ENCODE measurements at places on chromosomes 7 and 10. TPM values are rescaled to one million over a fixed set of nuclear protein-coding genes. Genes with fewer than 3 reads are reported as not detected.

- no peak for DNase-seq
Measured at GRCh38 chr7:108396080-108396479, 60.2 kb downstream of the NRCAM start.

DNA sequence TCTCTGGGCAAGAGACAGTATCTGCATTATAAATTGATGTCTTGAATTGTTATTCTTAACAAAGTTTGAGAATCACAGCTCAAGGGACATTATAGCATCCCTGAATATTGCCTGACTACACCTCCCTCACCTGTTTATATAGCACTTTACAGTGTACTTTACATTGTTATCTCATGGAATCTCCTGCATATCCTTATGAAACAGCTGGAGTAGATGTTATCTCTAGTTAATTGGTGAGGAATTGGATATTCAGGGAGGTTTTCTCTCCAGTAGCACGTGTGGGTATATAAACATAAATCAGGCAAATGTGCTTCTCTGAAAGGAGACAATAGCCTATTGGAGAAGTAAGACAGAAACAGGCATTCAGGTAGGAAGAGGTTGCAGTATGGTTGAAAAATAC lies 117.2 kb downstream of the SRI start:
- no peak for DNase-seq

- DNase-seq = peak; percentile 96
Measured at GRCh38 chr10:69179743-69180524, at the start of gene SUPV3L1. Gene SUPV3L1 (plus strand): TSS chr10:69180234. CDS start chr10:69180292, 58 bp downstream.

DNA sequence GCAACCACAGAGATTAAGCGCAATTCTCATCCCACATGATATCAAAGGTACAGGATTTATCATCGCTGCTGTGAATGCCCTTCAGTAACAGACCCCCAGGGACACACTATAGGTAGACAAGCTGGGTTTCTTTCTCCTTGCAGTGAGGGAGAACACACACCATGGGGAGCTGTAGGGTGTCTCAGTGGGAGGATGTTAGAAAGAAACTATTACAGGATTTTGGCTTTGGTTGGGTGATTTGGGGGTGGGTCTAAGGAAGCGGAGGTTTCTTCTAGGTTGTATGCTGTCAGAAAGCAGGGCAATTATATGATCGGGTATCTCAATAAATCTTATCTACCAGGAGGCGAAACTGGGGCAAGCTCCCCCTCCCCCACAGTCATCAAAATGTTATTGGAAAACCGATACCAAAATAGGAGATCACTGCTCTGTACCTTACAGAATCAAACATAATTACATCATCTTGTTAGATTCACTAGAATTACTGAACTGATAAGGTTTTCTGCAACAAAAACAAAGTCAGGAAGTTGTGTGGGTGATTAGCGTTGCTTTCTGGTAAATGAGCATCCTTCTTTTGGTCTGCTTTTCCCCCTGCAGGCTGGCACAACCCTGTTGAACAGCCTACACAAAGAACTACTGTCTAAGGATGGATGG lies 209.7 kb downstream of the TEX36 start:
- no peak for DNase-seq

DNA sequence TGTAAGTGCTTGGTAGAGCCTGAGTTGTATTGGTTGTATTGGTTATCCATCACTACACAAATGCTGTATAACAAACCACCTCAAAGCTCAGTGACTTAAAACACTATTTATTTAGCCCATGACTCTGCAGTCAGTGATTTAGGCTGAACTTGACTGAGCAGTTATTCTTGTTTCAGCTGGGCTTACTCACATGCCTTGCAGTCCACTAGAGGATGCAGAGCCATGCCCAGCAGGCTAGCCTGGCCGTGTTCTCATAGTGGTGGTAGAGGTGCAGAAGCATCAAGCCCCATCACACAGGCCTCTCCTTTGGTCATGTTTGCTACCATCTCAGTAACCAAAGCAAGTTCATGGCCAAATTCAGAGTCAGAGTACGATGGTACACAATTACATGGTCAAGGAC lies 43.9 kb downstream of the LUC7L2 start:
- no peak for DNase-seq

GRCh38 chr10:72893136-72893798 lies at the start of gene OIT3:
Gene OIT3 (plus strand): TSS chr10:72893739. CDS start chr10:72893799, 60 bp downstream.
- no peak for DNase-seq

DNA sequence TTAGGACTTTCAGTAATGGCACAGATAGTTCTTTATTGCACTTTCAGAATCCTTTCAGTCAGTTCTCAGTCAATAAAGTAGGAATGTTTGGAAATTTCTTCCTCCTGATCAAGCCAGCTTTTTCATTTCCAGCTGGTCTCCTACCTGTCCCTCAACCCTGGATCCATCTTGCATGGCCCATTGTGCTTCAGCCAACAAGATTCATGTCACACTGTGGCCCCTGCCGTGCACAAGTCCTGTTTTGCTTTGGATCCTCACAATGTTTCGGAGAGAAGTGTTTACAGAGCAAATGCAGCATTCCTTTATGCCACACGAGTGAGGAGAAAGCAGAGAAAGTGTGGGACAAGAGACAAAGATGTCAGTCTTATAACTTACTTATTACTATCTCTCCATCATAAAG lies 1694.7 kb upstream of the LRRTM3 start:
- no peak for DNase-seq

- no peak for DNase-seq
Measured at GRCh38 chr7:21616796-21617436, 74.1 kb downstream of the DNAH11 start.

DNA sequence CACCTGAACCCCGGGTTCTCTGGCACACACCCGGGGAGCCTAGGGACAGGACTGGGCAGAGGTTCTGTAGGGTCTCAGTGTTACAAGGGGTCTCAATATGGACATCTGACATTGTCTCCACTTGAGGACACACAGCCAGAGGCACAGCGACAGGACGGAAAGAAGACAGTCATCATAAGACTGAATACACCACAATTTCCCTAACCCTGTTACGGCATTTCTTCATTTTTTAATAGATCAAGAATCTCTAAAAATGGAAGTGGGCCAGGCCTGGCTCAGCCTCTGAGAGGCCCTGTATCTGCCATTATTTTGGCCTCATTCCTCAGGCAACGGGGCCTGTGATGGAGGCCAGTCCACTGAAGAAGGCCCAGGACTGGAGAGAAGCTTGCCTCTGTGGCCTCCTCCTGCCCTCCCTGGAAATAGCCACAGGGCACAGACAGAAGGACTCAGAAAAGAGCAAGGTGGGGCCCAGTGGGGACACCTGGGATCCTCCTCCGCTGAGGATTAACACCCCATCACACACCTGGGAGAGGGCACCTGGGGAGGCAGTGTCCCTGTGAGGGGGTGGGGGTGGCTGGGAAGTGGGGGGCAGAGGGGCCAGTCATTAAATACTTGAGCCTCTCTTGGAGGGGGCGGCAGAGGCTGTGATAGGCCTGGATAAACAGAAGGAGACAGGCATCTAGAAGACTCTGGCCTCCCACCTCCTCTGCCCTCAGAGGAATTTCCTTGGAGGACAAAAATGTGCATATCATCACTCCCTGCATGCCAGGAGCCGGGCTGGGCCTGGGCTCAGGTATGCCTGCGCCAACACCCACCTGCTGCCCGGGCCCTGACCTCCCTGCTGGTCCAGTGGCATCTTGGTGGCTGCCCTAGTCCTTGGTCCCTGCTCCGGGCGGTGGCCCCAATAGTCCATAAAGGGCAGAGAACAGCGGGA lies 8.0 kb downstream of the SPOCK2 start:
- DNase-seq = no peak

- DNase-seq = no peak
Measured at GRCh38 chr7:99780588-99780987, 3.4 kb downstream of the CYP3A4 start.

DNA sequence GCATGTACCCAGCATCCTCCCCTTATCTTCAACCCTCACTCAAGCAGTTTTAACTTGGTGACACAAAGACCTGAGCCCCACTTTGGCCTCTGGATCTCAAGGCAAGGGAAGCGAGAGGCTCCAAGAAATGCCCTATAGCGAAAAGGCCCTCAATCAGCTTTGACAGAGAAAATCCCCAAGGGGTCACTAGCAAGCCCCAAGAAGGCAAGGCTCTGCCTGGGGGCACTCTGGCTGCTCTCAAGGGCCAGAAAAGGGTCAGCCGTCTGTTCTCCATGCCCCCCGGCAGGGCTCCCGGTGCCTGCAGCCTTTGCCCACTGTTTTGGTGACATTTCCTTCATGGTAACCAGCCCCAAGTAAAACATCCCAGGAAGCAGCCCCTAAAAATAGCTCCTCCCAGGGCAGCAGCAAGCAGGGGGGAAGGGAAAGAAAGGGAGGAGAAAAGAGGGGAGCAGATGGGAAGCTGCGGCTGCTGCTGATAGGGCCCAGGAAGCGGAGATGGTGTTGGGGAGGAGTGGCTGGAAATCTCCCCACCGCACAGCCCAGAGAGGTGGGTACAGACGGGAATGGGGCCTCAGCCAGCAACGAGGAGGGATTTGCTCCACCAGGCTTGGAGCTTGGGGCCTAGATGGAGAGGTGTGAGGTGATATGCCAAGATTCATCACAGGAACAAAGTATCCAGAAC lies 7.1 kb downstream of the CAMK2G start:
- DNase-seq = no peak

DNA sequence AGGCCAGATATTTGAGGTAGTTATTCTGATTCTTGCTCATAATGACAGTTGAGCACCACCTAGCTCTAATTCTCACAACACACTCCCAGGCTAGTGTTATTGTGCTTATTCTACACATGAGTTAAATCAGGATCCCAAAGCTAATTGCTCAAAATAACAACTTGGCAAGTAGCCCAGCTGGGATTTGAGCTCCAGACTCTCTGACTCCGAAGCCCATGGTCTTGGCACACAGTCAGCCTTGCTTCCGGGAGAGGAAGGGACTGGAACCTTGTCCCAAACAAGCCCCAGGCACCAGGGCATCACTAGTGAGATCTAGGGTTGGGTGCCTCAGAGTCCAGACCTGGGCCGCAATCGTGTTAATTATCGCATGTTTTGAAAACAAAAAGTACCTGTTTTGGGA lies 101.4 kb downstream of the GPAM start:
- DNase-seq = no peak

Gene ZNF518A
- total RNA-seq = 16.9 TPM

Gene NYAP1
- 0.49 TPM for total RNA-seq

Gene PURB
- total RNA-seq = 41.4 TPM

Gene UBE3C
- 95.4 TPM for total RNA-seq

Gene MAP3K8
- 20.9 TPM for total RNA-seq
